Upper lobe of left lung (tissue), 6 donors: ENCODE measurements at places on chromosomes 2 and 18.

- no peaks in the 10 kb centered on the region for H3K27me3 ChIP-seq
- H3K4me3 ChIP-seq: no peak overlapping the region
- no peak overlapping the region for H3K27ac ChIP-seq
These were observed 192.2 kb upstream of the PXDN start for GRCh38 chr2:1936427-1936980.

DNA sequence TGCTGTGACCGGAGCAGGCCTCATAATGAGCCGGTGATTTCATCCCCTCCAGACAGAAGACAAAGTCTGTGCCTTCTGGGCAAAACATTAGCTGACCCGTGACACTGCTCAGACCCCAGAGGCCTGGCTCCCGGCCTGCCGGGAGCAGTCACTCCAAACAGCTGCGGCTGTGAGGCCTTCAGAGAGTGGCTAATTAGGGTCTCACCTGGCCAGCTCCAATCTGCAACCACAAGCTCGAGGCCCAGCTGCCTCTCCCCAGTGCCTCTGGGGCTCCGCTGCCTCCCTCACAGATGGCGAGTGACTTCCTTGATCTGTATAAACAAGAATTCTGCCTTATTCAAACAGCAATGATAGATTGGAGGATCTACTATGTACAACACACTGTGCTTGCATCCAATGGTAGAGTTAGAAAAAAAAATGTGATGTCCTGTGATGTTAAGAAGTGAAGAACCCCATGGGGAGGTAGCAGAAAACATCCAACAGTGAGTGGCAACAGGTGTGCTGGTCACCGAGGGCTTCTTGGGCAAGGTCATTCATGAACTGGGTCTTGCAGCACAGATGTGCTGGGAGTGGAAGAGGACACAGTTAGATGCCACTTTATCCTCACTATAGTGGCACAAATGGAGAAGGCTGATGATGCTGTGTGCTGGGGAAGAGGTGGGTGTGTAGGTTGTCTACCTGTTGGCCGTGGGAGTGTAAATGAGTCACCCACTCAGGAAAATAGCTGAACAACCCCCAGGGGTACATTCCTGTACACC lies 98.2 kb upstream of the ASAP2 start:
- no peak overlapping the region for H3K4me3 ChIP-seq
- peaks cover 33% of the 10 kb centered on the region for H3K4me1 ChIP-seq
- no peaks in the 10 kb centered on the region for H3K27me3 ChIP-seq

DNA sequence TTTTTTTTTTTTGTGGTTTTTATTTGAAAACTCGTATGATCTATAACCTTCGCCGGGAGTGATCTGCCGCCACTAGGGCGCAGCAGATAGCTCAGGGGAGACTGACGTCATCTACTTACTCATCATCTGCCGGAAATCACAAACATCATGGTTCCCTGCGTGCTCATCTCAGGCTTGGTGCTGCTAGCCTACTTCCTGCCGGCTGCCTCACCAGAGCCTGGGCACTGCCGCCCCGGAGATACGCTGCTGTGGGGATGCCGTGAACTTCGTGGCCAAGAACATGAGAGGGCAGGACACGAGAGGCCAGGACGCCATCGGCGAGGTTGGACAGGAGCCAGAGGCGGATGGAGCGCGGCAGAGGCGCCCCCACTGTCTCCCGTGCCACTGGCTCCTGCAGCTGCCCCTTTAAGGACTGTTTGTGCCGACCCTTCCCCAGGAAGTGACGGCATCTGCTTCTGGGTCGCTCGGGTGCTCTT lies 68.8 kb downstream of the DOK6 start:
- no peaks in the 10 kb centered on the region for H3K4me1 ChIP-seq
- no peaks in the 10 kb centered on the region for H3K27me3 ChIP-seq
- H3K27ac ChIP-seq: no peak overlapping the region

DNA sequence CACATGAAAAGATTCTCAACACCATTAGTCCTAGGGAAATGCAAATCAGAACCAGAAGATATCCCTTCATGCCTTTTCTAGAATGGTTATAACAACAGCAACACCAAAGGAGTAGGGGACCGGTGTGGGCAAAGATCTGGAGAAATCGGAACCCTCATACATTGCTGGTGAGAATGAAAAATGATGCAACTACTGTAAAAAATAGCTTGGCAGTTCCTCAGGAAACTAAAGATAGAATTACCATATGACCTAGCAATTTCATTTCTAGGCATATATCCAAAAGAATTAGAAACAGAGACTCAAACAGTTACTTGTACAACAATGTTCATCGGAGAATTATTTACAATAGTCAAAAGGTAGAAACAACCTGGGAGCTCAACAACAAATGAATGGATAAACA lies 29.2 kb upstream of the CDH7 start:
- no peaks in the 10 kb centered on the region for H3K4me1 ChIP-seq
- no peak overlapping the region for H3K27ac ChIP-seq
- H3K27me3 ChIP-seq: no peaks in the 10 kb centered on the region
- DNase-seq: no peak
- no peak overlapping the region for H3K4me3 ChIP-seq
- no peaks in the 10 kb centered on the region for H3K36me3 ChIP-seq

- no peaks in the 10 kb centered on the region for H3K36me3 ChIP-seq
- no peaks in the 10 kb centered on the region for H3K4me1 ChIP-seq
- H3K27ac ChIP-seq: no peak overlapping the region
- no peaks in the 10 kb centered on the region for H3K27me3 ChIP-seq
- DNase-seq: no peak
These were observed 346.7 kb downstream of the SS18 start for GRCh38 chr18:25743646-25744151.

DNA sequence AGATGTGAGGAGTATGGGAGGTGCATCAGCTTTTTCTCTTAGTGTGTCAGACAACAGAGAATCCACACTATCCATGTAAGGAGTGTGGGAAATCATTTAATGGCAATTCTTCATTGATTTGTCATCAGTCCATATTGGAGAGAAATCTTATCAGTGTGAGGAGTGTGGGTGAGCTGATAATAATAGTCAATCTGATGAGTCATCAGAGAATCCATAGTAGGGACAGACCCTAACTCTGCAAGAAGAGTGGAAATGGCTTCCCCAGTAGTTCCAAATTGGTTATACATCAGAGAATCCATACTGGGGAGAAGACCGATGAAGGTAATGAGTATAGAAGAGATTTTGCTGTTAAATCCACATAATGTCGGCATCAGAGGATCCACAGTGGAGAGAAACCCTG lies 150.5 kb upstream of the THUMPD2 start:
- no peaks in the 10 kb centered on the region for H3K4me1 ChIP-seq
- no peak overlapping the region for H3K4me3 ChIP-seq

GRCh38 chr2:23944976-23945375 lies 4.7 kb downstream of the UBXN2A start:
- no peak overlapping the region for H3K27ac ChIP-seq
- H3K4me3 ChIP-seq: no peak overlapping the region
- DNase-seq: no peak
- H3K36me3 ChIP-seq: no peaks in the 10 kb centered on the region

- no peak overlapping the region for H3K4me3 ChIP-seq
- no peak overlapping the region for H3K27ac ChIP-seq
- H3K4me1 ChIP-seq: peaks cover 14% of the 10 kb centered on the region
- no peaks in the 10 kb centered on the region for H3K27me3 ChIP-seq
- no peak for DNase-seq
- H3K36me3 ChIP-seq: no peaks in the 10 kb centered on the region
These were observed 6.6 kb downstream of the GAREM2 start for GRCh38 chr2:26179446-26179913.

- H3K4me1 ChIP-seq: no peaks in the 10 kb centered on the region
- no peak for DNase-seq
- H3K4me3 ChIP-seq: no peak overlapping the region
- H3K27ac ChIP-seq: no peak overlapping the region
- H3K36me3 ChIP-seq: no peaks in the 10 kb centered on the region
- H3K27me3 ChIP-seq: no peaks in the 10 kb centered on the region
These were observed 403.9 kb upstream of the TNP1 start for GRCh38 chr2:217263756-217264155.

DNA sequence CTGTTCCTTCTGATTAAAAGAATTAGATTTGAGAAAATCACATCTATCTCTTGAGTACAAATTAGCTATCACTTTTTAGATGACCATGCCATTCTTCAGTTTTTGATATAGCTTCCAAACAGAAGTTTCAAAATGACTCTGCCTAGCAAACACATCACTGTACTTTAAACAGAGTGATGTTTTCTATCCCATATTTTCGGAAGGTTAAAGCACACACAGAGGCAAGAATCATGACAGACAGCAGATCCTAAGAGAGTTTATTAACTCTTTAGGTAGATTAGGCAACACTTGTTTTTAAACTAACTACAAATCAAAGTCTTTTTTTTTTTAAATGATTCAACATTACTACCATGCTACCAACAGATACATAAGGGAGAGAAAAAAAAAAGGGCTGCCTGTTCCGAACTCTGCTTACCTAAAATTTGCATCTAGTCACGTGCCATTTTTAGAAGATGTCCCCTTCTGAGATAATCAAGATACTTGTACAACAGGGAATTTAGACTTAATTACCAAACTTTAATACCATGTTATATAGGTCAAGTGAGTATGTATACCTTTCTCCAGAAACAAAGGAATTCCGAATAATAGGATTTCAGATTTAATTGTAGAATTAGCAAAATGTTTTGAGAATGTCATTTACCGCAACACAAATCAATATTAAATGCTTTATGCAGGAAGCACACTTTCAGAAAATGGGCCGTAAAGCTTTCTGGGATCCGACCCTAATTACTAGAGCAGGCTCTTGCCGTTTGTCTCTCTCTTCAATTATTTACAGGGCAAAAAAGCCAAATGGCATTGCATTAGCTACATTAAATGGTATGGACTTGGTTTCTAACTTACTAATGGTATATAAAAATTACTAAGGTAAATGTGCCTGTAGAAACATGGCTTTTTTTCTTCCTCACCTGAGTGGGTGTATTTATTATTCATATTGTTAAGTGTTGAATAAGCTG lies 2.6 kb downstream of the RBMS1 start:
- no peaks in the 10 kb centered on the region for H3K27me3 ChIP-seq
- peak overlapping the region; percentile 97 for H3K27ac ChIP-seq
- H3K4me1 ChIP-seq: peaks cover 17% of the 10 kb centered on the region
- no peak for DNase-seq
- no peaks in the 10 kb centered on the region for H3K36me3 ChIP-seq
- H3K4me3 ChIP-seq: peak overlapping the region; percentile 68

DNA sequence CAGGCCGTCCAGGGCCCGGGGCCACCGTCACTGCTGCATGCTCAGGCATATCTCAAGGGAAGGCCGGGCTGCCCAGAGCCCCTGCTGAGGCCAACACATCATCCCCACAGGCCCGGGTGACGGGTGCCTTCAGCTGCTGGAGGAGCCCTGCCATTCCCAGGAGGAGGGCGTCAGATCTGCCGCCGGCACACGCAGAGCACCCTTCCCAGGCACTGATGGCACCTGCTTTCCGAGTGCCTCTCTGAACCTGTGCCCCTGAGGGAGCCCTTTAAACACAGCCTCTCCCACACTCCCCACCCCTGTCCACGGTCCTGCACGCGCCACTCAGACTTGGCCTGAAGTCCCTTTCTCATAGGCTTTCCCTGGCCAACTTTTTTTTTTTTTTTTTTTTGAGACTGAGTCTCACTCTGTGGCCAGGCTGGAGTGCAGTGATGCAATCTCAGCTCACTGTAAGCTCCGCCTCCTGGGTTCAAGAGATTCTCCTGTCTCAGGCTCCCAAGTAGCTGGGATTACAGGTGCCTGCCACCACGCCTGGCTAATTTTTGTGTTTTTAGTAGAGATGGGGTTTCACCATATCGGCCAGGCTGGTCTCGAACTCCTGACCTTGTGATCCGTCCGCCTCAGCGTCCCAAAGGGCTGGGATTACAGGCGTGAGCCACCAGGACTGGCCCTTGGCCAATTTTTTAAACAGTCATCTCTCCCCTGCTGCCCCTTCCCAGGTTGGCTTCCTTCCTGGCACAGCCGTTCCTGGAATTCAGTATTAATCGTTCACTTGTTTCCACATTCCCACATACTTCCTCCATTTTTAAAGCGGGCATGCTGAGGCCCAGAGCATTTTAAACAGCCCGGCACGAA lies 211.7 kb downstream of the NDUFA10 start:
- peaks cover 13% of the 10 kb centered on the region for H3K4me1 ChIP-seq
- H3K27ac ChIP-seq: peak overlapping the region; percentile 57
- no peak for DNase-seq
- H3K27me3 ChIP-seq: no peaks in the 10 kb centered on the region

GRCh38 chr18:2423761-2424160 lies 147.5 kb downstream of the METTL4 start:
- no peak overlapping the region for H3K27ac ChIP-seq
- H3K4me1 ChIP-seq: no peaks in the 10 kb centered on the region
- H3K27me3 ChIP-seq: no peaks in the 10 kb centered on the region
- no peaks in the 10 kb centered on the region for H3K36me3 ChIP-seq

DNA sequence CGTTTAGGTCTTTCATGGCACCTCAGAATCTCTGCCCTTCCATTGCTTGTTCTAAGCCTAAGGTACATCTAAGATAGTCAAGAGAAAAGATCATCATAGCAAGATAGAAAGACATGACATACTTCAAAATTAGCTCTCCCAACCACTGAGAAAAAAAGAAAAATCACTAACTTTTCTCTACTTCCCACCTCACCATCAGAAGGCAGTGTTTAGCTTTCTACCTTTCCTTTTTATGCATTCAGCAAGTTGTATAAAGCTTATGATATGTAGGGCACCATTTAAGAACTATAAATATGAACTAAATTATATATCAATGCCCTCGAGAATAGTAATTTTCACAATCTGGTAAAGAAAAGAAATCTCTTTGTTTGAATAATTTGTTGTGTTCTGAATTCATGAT lies 331.8 kb upstream of the VWC2L start:
- H3K4me1 ChIP-seq: no peaks in the 10 kb centered on the region
- no peak overlapping the region for H3K4me3 ChIP-seq
- H3K27ac ChIP-seq: no peak overlapping the region
- no peaks in the 10 kb centered on the region for H3K27me3 ChIP-seq

DNA sequence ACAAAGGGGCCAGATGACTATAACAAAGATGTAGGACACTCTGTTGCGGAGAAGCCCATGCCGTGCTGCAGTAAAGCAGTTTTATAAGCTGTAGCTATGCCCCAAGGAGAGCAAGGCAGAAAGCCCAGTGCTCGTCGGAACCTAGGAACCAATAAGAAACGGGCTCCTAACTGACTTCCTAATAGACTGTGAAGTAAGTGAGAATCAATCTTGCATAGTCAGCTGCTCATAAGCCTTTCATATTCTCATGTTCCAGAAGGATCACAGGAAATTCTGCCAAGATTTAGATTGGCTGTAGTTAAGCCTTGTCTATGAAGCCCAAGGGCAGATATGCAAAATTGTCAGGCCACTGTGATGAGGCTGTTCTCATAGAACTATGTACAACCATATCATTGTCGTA lies 98.4 kb downstream of the RTTN start:
- no peaks in the 10 kb centered on the region for H3K27me3 ChIP-seq
- H3K36me3 ChIP-seq: peaks cover 8% of the 10 kb centered on the region
- H3K4me3 ChIP-seq: no peak overlapping the region
- no peak overlapping the region for H3K27ac ChIP-seq

- no peak for DNase-seq
- no peaks in the 10 kb centered on the region for H3K36me3 ChIP-seq
- H3K4me1 ChIP-seq: peaks cover 8% of the 10 kb centered on the region
- H3K27ac ChIP-seq: no peak overlapping the region
- no peak overlapping the region for H3K4me3 ChIP-seq
These were observed 176.2 kb downstream of the RNF144A start for GRCh38 chr2:7093376-7093775.
